Adrenal gland (tissue), 19 donors: ENCODE measurements at places on chromosomes 1 and 21. TPM values are rescaled to one million over a fixed set of nuclear protein-coding genes. Genes with fewer than 3 reads are reported as not detected.

LMO4 gene
- total RNA-seq = 26.9 TPM

LCE1E gene
- total RNA-seq = not detected

- no peak for DNase-seq
These were observed 106.7 kb upstream of the C8B start for GRCh38 chr1:57072401-57073110.

- DNase-seq = no peak
These were observed 579.2 kb upstream of the RGS18 start for GRCh38 chr1:191579019-191579418.

GRCh38 chr21:33234635-33235520, 5.1 kb downstream of the IFNAR2 start:
- DNase-seq = no peak

GRCh38 chr1:19563324-19564097, 78.2 kb upstream of the CAPZB start:
- no peak for DNase-seq

- DNase-seq = no peak
These were observed 69.0 kb downstream of the GRIK1 start for GRCh38 chr21:29870814-29871213.

RPF1 gene
- total RNA-seq = 26.0 TPM

OR2T11 gene
- total RNA-seq = not detected

DNA sequence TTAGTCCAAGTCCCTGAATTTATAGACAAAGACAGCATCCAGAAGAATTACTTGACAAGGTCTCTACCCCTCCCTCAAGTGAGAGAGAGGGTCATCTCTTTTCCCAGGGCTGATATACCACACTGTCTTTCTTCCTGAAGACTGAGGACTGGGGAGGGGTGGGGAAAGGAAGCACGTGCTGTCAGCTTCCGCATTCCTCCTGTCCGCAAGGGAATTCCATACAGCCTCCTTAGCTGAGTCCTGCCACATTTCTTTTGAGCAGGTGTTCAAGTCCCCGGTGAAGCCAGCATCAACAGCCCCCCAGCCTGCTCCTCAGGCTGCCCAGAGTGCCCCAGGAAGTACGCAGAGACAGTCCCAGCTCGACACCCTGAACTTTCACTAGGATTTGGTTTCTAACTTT, 34.2 kb downstream of the PCAT6 start:
- no peak for DNase-seq

BRDT gene
- not detected for total RNA-seq

DNA sequence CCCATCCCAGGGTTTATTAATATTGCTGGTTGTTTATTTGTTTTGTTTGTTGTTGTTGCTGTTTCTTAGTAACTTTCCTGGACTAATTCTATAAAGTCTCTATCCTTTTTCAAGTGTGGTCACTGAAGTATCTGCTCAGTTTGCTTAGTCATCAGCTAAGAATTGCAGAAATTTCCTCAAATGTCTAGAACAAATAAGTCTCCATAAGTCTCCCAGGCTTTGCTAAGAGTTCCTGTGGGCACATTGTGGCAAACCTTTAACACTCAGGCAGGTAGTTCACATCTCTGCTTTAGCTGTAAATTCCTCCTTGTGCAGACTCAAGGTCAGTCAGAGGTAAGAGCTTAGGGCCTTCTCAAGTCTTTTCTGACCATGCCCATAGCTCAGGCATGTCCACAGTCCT, 38.9 kb upstream of the C1orf185 start:
- no peak for DNase-seq

DNA sequence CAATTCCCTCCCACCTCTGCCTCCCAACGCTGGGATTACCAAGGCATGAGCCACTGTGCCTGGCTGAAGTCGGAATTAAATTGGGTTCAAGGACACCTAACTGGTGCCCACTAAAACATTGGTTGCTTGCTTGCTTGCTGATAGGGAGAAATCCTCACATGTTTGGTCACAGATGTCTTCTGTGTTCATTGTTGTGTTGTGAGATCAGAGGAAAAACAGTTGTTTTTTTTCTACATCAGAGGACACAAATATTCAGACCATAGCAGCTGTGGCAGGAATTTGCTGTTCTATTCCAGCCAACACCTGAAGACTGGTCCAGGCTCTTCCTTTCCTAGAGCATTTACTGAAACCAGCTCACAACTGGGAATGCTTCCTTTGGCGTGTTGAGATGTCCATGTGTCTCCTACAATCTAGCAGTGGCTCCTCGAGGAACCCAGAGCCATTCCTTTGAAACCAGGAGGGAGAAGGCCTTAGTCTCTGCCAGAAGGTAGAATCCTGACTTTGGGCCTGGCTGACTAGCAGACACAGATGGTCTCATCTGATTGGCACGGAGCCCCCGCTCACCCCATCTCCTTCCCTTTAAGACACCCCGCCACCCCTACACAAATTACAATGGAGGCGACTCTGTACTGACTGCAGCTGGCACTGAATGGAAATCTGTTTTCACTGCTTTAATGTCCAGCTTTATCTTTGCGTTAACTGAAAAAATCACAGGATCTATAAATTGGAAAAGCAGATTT, 24.3 kb upstream of the TRIM17 start:
- DNase-seq = no peak

DNA sequence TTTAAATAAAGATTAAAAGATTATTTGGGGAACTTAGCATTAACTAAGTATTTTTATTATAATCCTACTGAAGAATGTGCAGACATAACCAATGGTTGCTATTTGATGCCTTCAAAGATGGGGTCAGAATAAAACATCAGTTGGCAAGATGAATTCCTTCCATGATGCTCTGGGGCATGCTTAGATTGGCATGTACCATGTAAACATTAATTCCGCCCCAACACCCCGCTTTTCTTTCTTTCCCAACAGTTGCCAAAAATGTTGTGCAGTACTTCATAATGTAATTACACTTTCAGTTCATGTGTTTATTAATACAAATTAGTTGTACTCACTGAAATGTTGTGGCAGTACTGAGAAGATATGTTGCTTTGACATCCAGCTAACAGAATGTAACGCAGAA, 82.6 kb downstream of the SPAG17 start:
- no peak for DNase-seq

- no peak for DNase-seq
These were observed 145.5 kb downstream of the CRB1 start for GRCh38 chr1:197413564-197413963.

DNA sequence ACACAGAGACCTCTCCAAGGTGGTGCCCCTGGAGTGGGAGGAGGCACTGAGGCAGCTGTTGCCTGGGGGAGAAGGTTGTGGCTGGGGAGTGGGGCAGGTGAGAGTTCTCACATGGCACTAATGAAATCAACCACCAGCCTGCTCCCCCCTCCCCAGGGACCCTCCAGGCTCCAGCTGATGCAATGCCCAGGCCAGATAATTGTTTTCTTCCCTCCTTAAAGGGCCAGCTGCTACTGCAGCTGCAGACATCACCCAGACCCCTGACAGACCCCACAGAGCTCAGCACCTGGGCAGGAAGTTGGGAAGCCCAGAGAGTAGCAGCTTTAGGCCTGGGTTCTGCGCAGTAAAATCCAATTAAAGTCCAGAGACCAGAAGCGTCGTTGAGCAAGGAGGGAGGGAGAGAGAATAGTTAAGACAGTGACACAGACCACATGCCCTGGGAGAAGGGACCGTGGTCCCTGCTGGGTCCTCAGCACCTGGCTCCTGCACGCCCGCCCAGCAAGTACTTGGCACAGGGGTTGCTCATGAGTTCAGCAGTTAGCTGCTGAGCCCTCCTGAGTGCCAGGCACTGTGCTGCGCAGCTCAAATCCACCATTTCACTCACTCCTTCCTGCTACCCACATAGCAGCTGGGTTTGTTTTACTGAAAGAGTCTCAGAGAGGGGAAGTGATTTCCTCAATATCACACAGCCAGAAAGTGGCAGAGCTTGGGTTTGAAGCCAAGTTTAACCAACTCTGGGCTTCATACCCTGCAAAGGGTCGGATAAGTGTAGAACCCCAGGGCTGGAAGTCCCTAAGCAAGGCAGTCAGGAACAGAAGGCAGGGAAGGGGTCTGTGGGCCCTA, 1.9 kb downstream of the RIMS3 start:
- no peak for DNase-seq

CNR2 gene
- total RNA-seq = not detected

TNFRSF18 gene
- total RNA-seq = not detected

GRHL3 gene
- not detected for total RNA-seq

DNA sequence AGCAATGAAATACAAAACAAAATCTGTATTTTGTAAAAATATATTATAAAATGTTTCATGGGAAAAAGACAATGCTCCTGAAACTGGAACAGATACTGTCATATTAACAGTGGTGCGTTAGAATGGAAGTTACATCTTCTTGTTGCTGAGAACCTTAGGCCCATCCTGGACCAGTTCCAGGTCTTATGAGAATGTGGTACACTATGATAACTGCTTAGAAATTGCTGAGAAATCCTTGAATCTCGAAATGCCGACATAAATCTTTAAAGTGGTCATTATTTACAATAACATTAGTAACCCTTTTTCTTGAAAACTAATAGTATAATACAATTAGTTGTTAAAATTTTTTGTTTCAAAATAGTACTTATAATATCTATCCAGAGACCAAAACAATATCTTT, 747.9 kb upstream of the NCAM2 start:
- DNase-seq = no peak

DNA sequence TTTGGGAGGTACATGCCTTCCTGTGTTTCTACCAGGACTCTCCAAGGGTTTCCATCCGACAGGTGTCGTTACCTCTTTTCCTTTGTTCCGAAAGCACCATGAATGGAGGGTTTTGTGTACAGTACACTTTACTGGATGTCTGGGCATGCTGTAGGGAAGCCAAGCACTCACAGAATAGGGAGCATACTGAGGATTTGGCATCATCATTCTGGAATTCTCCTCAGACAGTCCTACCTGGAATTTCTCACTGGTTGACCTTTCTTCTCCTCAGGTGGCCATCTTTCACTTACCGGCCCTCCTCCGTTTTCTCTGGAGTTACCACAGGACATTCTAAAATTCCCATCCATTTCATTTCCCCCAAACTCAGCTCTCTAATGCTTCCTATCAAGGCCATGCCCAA, 5.9 kb upstream of the MPL start:
- no peak for DNase-seq

UBL4B gene
- not detected for total RNA-seq

KRTAP19-1 gene
- total RNA-seq = not detected

OR2T2 gene
- not detected for total RNA-seq

GRCh38 chr1:158685085-158685484, 1.4 kb downstream of the SPTA1 start:
- DNase-seq = no peak

BEND5 gene
- total RNA-seq = 4.0 TPM

DNA sequence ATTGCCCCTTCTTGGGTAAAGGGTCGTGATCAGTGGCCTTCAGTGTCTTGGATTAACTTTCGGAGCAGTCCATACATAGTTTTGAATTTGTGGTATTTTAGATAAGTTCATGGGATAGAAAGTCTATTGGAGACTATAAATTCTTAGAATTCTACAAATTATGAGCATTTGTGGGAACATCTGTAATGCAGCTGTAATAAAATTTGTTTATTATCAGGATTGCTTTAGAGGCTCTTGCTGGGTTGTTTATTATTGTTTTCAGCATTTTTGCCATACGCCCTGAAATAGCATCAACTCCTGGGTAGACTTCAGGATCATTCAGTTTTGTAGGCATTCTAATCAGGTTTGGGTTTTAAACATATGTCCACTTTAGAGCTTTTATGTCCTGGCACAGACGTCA, 16.1 kb downstream of the LAMC1 start:
- no peak for DNase-seq

PLEKHO1 gene
- total RNA-seq = 36.2 TPM

- peak; percentile 84 for DNase-seq
These were observed 34.7 kb downstream of the ACOT11 start for GRCh38 chr1:54582566-54583306.
